ENCODE measurements at places on chromosomes 12 and 14.

- DNase-seq = no peak
Measured at GRCh38 chr14:75126121-75126544, 715 bp downstream of the NEK9 start.

DNA sequence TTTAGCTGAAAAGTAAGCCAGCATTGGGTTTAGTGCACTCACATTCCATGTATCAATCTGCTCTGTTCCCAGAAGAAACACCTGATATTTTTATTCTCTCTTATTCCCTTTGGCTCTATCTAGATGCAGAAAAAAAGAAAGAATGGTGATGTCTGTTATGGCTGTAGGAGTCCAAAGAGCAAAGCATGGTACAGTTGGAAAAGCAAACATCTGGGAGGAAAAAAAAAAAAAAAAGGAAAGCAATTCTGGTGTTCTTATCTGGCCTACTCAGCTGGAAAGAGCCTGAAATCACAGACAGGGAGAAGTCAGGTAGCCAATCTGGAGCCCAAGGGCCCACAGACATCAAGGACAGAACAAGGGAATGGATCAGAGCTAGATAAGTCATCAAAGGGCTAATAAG, 293.9 kb downstream of the DUSP6 start:
- no peak for DNase-seq

GRCh38 chr12:68620519-68621471, 10.1 kb downstream of the RAP1B start:
- DNase-seq = no peak

DNA sequence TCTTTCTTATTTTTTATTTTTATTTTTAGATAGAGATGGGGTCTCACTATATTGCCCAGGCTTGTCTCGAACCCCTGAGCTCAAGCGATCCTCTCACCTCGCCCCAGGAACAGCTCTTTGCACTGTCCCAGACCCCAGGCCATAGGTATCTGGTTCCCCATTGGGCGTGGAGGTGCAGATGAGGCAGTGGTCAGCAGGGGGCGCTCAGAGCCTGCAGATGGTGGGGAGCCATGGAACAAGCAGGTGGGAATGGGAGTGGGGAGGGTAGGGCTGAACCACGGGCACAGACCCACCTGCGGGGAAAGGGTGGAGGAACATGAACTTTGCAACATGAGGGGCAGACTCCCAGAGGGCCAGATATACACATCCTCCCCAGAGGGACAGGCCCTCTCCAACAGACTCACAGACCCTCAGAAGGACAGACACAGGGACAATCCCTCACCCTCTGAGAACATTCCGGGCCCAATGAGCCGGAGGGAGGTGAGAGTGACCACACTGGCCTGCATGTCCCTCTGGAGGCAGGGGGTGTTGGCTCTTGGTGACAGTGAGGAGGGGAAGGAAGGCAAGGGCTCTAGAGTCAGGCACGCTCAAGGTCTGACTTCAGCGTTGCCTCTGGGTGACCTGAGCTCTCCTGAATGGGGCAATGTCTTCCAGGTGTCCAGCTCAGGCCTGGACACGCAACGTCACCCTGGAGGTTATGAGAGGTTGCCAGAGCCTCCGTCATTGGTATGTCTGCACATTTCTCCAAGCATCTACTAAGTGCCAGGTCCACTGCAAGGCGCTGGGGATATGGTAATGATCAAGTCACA, 34.9 kb downstream of the KRT80 start:
- DNase-seq = peak; percentile 9

GRCh38 chr12:99054601-99055128, 409.6 kb downstream of the APAF1 start:
- DNase-seq = no peak

- no peak for DNase-seq
Measured at GRCh38 chr12:47955059-47955458, 8.3 kb upstream of the TMEM106C start.

DNA sequence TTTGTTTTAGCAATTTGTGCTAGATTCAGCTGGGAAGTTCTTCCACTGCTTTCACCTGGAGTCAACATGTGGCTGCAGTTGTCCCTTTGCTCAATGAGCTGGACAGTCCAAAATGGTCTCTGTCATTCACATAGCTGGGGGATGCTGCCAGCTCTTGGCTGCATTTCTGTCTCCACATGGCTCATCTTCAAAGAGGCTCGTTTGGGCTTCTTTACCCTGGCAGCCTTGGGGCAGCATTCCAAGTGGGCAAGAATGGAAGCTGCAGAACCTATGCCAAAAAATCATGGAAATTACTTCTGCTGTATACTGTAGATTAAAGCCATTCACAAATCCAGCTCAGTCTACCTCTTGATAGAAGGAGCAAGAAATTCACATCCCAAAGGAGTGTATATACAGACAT, 199.1 kb downstream of the SLC5A8 start:
- no peak for DNase-seq

Data from NK-92 treated with Interleukin-12 subunit alpha and Interleukin-12 subunit beta, amount 100 ng/mL, for 24 hours (cell line).